CD4-positive, alpha-beta T cell treated with Interleukin-17A for 4 hours (primary cell): ENCODE measurements at places on chromosomes 5 and 9.
A peak's percentile ranks its signal among the peaks of the same experiment; 100 is the strongest.

DNA sequence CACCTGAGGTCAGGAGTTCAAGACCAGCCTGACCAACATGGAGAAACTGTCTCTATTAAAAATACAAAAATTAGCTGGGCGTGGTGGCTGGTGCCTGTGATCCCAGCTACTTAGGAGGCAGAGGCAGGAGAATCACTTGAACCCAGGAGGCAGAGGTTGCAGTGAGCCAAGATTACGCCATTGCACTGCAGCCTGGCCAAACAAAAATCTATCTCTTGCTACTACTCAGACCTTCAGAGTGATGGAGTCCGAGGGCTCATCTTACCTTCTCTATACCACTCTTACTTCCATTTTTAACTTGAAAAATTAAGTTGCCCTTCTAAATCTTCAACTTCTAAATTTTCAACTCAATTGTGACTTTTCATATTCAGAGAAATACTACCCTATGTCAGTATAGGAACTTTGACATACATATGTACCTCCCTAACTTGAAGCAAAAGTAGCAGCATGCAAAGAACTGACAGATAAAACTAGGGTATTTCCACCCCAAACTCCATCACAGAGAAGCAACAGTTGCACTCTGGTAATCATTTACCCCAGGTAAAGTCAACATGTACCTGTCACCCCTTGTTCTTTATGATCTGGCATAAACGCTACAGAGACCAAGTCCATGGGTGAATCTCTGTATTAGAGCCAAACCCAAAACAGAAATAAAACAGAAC, 11.4 kb downstream of the ZFAND5 start:
- DNase-seq, result no peak

- no peak for DNase-seq
Measured at GRCh38 chr5:158635565-158635964, 464.2 kb downstream of the EBF1 start.

DNA sequence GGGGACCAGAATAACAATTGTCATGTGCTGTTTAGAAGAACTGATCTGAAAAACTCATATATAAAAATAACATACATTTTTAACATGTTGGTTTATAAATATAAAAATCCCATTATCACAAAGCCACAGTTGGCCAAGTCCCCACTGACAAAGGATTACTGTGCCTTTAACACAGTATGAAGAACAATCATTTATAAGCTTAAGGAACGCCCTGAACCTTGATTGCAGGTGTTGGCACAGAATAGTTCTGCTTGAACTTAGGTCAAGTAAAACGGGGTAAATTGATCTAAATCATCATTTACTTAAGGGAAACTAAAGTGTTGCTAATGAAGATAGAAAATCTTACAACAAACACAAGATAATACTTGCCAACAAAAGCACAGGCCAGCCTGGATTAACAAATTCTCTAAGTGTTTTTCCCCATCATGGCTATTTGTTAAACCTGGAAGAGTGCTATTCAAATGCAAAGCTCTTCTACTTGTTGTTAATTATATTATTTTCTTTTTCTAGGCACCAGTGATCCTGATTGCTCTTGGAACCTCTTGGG, 46.1 kb downstream of the ASTN2 start:
- no peak for DNase-seq

- DNase-seq, result no peak
Measured at GRCh38 chr9:106130374-106130773, 436.0 kb downstream of the TMEM38B start.

DNA sequence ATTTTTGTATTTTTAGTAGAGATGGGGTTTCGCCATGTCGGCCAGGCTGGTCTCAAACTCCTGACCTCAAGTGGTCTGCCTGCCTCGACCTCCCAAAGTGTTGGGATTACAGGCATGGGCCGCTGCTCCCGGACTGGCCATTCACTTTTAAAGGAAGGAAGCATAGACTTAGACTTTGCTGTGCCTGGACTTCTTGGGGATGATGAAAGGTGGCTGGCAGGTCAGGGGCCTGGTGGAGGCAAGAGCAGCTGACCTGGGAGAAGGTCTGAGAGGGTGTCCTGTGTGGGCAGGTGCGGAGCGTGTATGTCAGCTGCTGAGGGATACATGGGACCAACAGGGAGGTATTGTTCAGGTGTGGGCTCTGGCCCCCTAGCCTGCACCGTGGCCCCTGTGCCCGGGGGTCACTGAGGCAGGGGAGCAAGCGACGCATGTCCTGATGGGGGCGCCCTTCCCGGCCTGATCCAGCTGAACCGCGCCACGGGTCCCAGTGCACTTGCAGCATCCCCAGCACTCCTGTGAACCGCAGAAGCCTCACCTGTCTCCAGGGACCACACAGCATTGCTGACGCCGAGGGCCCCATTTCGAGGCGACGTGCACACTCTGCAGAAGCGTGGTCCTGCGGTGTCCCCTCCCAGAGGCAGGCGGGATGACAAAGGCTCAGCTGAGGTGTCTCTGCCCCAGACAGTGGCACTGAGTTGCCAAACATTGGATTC, 23.1 kb downstream of the NDUFS6 start:
- no peak for DNase-seq

- no peak for DNase-seq
Measured at GRCh38 chr5:26388976-26389375, 649.4 kb downstream of the CDH9 start.

- DNase-seq, result no peak
Measured at GRCh38 chr5:144065786-144066185, 104.7 kb downstream of the YIPF5 start.

GRCh38 chr5:36079200-36079781, 12.6 kb upstream of the UGT3A2 start:
- DNase-seq, result peak; percentile 13

GRCh38 chr5:126339215-126339805, 83.9 kb upstream of the GRAMD2B start:
- peak; percentile 63 for DNase-seq

DNA sequence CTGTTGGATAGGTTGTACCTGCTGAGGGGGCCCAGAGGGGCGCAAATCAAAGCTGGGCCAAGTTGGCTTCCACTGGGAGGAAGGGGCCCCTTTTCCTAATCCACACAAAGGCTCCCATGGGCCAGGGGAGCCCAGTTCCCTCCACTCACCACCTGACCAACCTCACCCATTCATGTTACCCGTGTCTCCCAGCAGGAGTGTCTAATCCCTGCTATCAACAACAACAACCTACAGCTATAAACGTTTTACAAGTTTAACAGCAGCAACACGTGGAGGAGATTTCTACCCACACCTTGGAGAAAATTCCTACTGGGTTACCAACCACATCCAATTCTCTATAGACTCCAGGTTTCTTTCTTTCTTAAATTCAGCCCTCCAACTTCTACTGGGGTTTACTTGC, 216.2 kb downstream of the SLIT3 start:
- DNase-seq, result no peak

DNA sequence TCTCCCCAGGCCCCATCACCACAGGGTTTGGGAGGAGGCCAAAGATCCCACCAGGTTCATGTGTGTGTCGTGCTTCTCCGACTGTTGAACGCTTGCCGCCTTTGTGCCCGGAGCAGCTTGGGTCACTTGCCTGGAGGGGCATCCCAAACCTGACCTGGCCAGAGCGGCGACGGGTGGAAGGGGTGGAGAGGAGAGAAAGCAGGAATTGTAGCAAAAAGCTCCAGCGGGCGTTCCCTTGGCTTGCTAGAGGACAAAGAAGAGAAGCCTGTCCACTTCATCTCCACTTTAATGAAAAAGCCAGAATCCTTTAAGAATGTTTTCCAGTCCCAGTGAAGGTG, 2.9 kb upstream of the TRIM41 start:
- DNase-seq, result no peak
